H9 (cell line): ENCODE measurements at places on chromosomes 13 and 19. TPM values are rescaled to one million over a fixed set of nuclear protein-coding genes. Genes with fewer than 3 reads are reported as not detected.
A peak's percentile ranks its signal among the peaks of the same experiment; 100 is the strongest.

CYP2A7 gene
- total RNA-seq = not detected in 2 replicates

DNA sequence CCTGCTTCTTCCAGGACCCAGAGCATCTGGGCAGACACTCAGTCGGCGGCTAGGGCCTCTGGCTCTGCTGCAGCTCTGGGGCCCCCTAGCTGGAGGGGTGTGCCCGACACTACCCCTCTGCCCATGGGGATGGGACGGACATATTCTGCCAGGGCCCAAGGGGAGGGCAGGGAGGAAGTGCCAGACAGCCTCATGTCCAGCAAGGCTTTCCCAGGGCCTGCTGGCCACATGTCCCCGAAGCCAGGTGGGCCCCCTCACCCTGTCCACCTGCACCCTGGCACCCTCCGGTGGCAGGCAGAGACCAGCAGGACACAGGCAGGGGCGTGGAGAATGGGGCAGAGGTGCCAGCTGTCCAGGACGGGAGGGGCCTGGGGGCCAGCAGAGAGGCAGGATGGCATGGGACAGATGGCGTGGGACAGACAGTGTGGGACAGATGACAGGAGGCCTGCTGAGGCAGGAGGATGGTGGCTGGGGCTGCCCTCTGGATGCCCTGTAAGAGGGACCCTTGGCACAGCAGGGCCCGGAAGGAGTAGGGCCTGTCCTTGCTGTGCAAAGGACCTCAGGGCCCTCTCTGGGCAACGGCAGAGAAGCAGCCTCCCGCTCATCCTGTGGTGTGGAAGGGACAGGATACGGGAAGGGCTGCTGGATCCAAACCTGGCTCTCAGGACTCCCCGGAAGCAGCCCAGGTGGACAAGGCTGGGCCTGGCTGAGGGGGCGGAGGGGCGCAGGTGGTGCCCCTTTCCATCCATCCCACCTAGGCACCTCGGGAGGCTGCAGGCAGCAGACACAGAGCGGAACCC lies 29.1 kb downstream of the CEBPG start:
- DNase-seq = no peak

CEACAM1 gene
- 0.94 and 1.5 TPM in 2 replicates for total RNA-seq

DNA sequence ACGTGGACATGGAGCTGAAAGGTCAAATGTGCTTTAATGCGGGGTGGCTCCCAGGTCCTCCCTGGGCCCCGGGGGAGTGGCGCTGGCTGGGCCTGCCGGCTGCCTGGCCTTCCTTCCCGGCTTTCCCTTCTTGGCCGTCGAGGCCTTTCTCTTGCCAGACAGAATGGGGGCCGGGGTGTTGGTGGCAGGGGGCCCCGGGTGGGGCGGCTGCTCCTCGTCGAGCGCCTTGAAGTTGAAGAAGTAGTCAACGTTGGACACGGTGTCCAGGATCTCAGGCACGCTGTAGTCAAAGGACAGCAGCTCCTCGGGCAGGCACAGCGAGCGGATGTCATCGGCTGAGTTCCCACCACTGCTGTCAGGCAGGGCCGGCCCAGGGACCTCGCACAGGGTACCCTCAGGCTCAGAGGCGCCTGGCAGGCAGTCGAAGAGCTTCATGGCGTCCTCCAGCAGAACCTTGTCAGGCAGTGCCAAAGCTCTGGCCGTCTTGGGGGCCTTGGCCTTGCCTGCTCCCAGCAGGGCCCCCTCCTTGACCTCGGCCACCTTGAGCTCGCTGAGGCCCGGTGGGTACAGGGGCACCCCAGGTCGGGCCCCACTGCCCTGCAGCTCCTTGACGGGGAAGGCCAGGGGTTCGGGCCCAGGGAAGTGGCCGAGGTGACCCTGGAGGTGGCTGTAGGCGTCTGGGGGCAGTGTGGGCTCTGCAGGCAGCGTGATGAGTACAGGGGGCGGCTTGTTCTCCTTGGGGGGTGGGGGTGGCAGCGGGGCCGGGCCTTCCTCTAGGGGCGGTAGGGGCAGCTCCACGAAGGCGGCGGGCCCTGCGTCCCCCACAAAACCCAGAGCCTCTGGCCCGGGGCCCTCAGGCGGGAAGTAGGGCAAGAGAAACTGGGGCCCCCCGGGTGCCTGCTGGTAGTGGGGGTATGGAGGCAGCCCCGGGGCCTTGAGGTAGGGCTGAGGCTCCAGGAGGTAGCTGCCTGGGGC lies 1.3 kb downstream of the PRR22 start:
- no peak for DNase-seq

LRRC8E gene
- 4.6 and 4.8 TPM in 2 replicates for total RNA-seq

GRCh38 chr19:31054430-31054829 lies 294.8 kb downstream of the TSHZ3 start:
- peak; percentile 88 for DNase-seq

DNA sequence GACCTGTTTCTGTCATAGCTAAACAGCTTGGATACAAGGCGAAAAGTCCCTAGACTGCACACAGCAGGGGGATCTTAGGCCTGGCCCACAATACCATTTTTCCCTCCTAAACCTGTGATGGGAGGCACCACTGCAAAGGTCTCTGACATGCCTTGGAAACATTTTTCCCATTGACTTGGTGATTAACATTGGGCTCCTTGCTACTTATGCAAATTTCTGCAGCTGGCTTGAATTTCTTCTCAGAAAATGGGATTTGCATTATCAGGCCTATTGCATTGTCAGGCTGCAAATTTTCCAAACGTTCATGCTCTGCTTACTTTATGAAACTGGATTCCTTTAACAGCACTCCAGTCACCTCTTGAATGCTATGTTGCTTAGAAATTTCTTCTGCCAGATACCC lies 136.2 kb upstream of the TSHZ3 start:
- no peak for DNase-seq

LIM2 gene
- total RNA-seq = not detected in 2 replicates

DNA sequence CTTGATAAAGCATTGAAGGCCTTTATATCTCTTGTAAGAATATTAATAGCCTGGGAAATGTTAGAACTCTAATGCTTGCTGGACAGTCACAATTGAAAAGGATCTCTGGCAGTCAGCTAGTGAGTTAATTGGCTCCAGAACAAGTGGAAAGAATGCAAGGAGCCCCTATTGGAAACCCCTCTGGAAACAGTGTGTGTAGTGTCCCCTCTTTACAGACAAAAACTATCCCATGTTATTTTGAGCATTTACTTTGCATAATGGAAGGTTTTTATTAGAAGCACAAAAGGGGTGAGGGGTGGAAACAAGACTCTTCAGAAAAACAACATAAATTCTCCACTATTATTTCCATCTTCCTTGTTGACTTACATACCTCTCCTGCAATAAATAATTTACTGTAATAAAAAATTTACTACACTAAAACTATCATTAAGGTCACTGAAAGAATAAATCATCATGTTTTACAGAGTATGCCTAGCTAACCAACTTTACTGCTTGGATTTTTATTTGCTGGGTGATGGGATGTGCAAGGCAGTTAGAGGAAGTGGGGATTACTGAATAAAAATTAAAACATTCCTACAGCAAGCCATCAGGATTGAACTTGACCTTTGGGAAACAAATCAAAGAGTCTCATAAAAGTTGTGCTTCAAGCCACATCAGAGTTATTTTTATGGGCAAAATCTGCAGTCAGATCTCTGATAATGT lies 610.4 kb downstream of the TBC1D4 start:
- DNase-seq = no peak

CD33 gene
- total RNA-seq = 0.09 and 0.35 TPM in 2 replicates

DNA sequence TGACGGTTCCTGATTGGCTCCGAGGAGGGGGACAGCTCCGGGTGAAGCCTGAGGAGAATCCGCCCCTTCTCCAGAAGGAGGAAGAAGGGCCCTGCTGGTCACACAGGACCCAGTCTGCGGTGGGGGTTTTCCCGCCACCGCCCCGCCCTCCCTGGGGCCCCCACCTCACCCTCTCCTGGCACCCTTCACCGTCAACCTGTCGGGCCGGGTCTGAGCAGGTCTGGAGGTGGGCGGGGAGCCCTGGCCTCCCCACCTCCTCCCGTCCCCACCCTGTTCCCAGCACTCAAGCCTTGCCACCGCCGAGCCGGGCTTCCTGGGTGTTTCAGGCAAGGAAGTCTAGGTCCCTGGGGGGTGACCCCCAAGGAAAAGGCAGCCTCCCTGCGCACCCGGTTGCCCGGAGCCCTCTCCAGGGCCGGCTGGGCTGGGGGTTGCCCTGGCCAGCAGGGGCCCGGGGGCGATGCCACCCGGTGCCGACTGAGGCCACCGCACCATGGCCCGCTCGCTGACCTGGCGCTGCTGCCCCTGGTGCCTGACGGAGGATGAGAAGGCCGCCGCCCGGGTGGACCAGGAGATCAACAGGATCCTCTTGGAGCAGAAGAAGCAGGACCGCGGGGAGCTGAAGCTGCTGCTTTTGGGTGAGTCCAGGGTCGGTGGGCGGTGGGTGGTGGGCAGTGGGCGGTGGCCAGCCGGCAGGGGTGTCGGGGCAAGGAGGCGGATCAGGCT lies at the start of gene GNA15:
Gene GNA15, plus strand, starts transcription at position 73 of the 723 bp plus-strand sequence. Its CDS starts 418 bp downstream, at position 491.
- DNase-seq = no peak

ERICH4 gene
- total RNA-seq = not detected in 2 replicates

GRCh38 chr13:45300190-45300985 lies 40.6 kb downstream of the TPT1 start:
- DNase-seq = no peak

- DNase-seq = no peak
Measured at GRCh38 chr13:32790731-32791130, 204.5 kb downstream of the PDS5B start.

VSIG10L gene
- total RNA-seq = 5.3 and 5.6 TPM in 2 replicates

- DNase-seq = peak; percentile 27
Measured at GRCh38 chr19:501646-502045, 5.4 kb downstream of the MADCAM1 start.

GRCh38 chr19:401866-402511 lies 7.0 kb downstream of the C2CD4C start:
- DNase-seq = peak; percentile 26

PINLYP gene
- 11.4 and 11.9 TPM in 2 replicates for total RNA-seq

GRCh38 chr19:1052349-1052975 lies 12.6 kb downstream of the ABCA7 start:
- DNase-seq = no peak

PPP1R13L gene
- 40.4 and 42.6 TPM in 2 replicates for total RNA-seq

GRCh38 chr13:73365252-73365651 lies 306.4 kb downstream of the KLF5 start:
- DNase-seq = no peak

GRCh38 chr13:51246418-51247277 lies 24.4 kb downstream of the FAM124A start:
- no peak for DNase-seq

DNA sequence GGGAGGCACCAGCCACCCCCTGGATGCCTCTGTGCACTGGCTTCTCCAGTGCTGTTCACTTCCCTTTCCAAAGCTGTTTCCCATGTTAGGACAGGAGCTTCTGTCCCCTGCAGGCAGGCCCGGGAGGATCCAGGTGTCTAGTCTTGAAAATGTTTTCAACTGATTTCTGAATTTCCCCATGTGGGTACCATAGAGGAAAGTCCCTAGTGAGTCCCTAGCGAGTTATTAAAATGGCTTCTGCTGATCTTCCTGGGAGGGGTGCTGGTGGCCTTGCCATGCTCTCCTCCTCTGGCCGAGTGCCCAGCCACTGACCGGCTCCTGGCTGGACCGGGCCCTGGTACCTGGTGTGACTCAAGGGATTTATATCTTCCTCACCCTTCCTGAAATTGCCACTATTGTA lies 5.2 kb upstream of the ANKRD10 start:
- DNase-seq = no peak

RGCC gene
- total RNA-seq = 0.46 TPM in 1 of 2 replicates, not detected in the other

C2CD4C gene
- 14.6 and 15.4 TPM in 2 replicates for total RNA-seq

- peak; percentile 95 for DNase-seq
Measured at GRCh38 chr19:9309974-9310446, 372 bp upstream of the ZNF699 start.

UBE2L5 gene
- total RNA-seq = 0.20 TPM in 1 of 2 replicates, not detected in the other

AP1M2 gene
- total RNA-seq = 146 and 150 TPM in 2 replicates

- DNase-seq = no peak
Measured at GRCh38 chr13:82062772-82063171, 1721.8 kb upstream of the SPRY2 start.

AMER2 gene
- 0.02 and 0.04 TPM in 2 replicates for total RNA-seq

GRCh38 chr19:49125025-49125731 lies 5.8 kb downstream of the PPFIA3 start:
- peak; percentile 82 for DNase-seq

DNA sequence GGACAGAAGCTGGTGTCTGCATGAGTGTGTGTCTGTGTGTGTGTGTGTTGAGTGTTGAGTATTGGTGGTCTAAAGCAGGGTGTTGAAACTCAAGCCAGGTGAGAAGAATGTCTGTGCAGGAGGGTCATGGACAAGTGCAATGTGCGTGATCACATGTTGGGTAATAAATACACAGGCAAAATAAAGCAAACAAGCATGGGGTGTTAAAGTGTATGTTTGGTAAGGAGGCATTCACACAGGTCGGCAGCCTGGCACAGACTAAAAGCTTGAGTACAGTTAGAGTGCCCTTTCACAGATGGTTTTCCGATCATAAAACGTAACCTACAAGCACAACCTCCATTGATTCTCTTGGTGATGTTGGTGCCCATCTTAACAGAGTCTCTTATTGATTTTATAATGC lies 476.9 kb upstream of the KLHL1 start:
- DNase-seq = no peak

GRCh38 chr19:46133101-46133627 lies 8.7 kb upstream of the IGFL3 start:
- peak; percentile 88 for DNase-seq

PRTN3 gene
- total RNA-seq = 0.31 TPM in 1 of 2 replicates, not detected in the other

GRCh38 chr13:28052945-28053344 lies 47.4 kb downstream of the FLT3 start:
- no peak for DNase-seq

DCT gene
- total RNA-seq = not detected in 2 replicates

DNA sequence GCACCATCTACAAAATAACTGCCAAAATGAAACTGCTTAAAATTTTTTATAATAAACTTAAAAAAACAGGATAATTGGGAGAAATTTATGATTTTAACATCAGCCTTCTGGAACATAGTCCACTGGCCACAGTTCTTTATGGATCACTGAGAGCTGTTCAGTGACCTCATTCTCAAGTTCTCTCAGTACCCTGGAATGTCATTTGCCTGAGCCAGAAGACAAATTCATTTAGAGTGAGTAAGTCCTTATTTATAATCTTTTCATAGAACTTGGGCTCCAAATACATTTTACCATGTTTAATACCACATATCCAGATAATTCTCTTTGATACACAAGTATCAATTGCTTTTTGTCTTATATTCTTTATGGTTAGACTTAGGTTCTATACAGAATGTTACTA lies 87.6 kb downstream of the CAB39L start:
- no peak for DNase-seq

- DNase-seq = no peak
Measured at GRCh38 chr13:29911781-29912418, 61.5 kb upstream of the UBL3 start.

ABHD17A gene
- total RNA-seq = 47.5 and 50.3 TPM in 2 replicates

CYP2A6 gene
- total RNA-seq = 0.28 TPM in 1 of 2 replicates, not detected in the other

KCTD15 gene
- 59.9 and 63.8 TPM in 2 replicates for total RNA-seq

FCHO1 gene
- 13.1 and 13.7 TPM in 2 replicates for total RNA-seq

DNA sequence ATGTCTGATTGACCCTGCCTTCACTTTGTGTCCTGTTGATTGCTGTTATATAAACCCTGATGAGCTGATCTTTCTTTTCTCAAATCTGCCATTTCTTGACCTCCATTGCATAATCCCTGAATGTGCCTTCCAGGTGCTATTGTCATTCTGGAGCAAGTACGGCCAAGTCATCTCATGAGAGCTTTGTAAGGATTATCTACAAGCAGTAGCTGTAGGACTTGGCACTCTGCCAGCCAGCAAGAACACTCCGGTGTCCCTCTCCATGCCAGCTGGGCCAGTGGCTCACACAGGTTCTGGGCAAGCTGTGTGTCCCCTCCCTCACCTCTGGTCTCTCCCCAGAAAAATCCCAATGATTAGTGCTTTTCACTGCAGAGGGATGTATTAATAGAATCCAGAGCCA lies 348.1 kb downstream of the FOXO1 start:
- no peak for DNase-seq
